ENCODE measurements at places on chromosomes 3 and 15.

DNA sequence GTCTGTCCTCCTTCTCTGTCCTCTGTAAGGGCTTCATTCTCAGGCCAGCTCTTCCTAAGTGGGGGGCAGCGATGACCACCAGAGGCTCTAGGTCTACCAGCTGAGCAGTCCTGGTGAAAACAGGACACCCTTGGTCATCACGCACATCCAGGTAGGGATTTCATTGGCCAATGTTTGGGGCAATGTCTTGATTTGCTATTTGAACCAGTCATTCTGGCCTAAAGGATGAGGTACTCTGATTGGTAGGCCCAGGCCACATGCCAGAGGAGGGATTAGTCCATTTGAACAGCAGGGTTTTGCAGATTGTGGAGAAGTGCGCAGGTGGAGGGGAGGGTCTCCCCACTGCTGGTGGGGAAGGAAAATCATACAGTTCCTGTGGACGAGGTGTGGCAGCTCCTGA lies 57.3 kb downstream of the PLXNA1 start:
- no peak for DNase-seq

DNA sequence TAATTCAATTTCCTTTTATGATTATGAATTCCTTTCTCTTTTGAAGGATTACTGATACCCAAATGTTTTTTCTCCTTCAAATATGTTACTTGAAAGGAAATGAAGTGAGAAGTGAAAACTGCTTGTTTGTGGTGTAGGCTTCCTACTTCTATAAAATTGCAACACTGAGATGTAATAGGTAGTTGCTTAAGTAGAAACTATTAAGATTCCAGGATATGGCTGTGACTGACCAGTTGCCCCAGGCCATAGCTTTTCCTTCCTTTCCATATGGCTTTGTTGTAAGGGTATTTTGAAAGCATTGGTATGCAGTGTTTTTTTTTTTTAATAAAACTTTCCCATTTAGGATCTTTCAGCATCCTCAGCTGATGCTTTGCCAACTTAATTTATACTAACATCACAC lies 28.5 kb downstream of the DNAJC13 start:
- DNase-seq: no peak

GRCh38 chr3:109825971-109826810 lies 488.8 kb upstream of the DPPA4 start:
- DNase-seq: no peak

- no peak for DNase-seq
Observed at GRCh38 chr15:69810431-69811354, 287.0 kb downstream of the TLE3 start.

DNA sequence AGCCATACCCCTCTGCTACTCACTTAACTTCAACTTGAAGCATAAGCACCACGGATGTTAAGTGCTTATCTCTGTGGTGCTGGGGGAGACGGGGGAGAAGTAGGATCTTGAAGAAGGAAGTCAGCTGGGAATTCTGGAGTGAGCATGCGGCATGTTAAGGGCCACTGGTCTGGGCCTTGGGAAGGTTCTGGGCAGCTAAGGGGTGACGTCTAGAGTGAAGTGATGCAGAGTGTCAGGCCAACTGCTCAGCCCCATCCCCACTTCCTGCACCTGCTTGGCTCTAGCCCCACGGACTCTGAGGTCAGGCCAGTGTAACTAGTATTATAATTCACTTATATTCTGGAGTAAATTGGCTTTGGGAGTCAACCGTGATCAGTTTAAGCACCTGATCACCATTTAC lies 228.6 kb downstream of the FMN1 start:
- no peak for DNase-seq

DNA sequence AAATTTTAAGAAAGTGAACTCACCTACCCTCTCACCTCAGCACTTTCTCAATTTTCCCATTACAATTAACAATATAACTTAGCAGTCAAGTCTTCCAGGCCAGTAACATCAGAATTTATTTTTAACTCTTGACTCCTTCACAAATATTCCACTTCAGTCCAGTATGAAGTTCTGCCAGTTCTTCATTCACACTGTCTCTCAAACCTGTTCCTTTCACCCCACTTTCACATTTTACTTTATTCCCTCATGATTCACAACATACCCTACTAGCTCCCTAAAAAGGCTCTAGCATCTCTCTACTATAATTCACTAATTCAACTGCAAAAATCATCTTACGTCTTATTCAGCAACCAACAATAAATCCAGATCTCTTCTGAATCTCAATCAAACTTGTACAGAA lies 3.8 kb downstream of the GSK3B start:
- no peak for DNase-seq

- DNase-seq: no peak
Observed at GRCh38 chr15:31407851-31408250, 81.2 kb downstream of the KLF13 start.

GRCh38 chr3:66394019-66394752 lies 106.6 kb downstream of the LRIG1 start:
- peak; percentile 6 for DNase-seq

GRCh38 chr15:91988655-91989054 lies 135.1 kb downstream of the SLCO3A1 start:
- DNase-seq: no peak

DNA sequence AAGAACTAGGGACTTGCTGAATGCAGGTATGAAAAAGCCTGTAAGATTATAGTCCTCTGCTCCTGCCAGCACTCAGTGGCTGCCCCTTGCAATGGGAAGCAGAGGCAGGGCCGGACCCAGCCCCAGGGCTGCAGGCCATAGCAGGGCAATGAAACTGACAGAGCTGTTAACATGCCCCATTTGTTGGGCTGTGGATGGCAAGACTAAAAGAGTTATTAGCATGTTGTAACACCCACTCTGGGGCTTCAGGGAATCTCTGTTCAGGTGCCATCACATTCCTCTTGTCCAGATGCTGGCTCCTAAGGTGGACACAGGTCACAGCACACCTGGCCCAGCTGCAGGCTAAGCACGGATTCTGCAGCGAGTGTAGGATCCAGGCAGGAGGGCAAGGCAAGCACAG lies 7.4 kb upstream of the OR5H2 start:
- DNase-seq: no peak

GRCh38 chr15:75456710-75457109 lies 5.2 kb upstream of the SIN3A start:
- DNase-seq: no peak

GRCh38 chr3:25855266-25855784 lies 65.4 kb downstream of the OXSM start:
- DNase-seq: no peak

- no peak for DNase-seq
Observed at GRCh38 chr3:64316971-64317370, 91.7 kb upstream of the PRICKLE2 start.

DNA sequence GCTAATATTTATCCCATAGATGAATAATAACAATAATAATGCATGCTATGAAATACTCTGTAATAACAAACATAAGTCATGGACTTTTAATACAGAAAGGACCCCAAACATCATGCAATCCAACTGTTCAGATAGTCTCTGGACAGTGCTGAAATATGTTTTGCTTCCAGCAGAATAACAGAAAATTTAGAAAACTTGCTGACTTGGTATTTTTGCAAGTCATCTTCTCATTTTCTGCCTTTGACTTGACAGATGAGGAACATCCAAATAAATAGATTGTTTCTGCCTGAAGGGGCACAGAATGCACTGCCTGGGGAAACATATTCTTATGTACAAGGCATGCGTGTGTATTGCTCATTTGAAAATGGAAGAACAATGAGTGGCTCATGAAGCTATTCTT lies 442.4 kb upstream of the GRM7 start:
- no peak for DNase-seq

Measured in stimulated activated CD4-positive, alpha-beta T cell treated with anti-CD3 and anti-CD28 coated beads, Interleukin-12 subunit alpha, Interleukin-12 subunit beta, amount 100 ng/mL, for 4 hours (primary cell).